ENCODE measurements at places on chromosomes 7 and 10.
A peak's percentile ranks its signal among the peaks of the same experiment; 100 is the strongest.

DNA sequence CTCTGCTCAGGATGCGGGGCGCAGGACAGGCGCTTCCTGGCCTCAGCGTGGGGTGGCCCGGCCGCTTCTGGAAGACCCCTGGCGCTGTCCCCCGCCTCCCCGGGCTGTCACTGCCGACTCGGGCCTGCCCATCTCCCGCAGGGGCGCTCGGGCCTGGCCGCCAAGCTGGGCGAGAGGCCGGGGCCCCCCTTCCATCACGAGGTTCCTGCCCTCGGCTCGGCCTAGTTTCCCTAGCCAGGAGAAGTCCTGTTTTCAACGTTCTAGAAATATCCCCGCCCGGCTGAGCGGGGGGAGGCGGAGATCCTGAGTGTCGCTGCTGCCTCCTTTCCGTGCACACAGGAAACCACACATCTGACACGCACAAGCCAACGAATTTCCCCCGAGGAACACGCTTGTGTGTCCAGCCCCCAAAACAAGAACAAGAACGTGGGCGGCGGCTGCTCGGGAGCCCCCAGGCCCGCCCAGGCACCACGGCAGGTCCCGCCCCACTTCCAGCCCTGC lies 33.7 kb downstream of the AP5Z1 start:
- no peak for DNase-seq

GRCh38 chr7:78803501-78804127 lies 649.9 kb downstream of the MAGI2 start:
- DNase-seq = no peak

- DNase-seq = no peak
Observed at GRCh38 chr10:123936426-123936825, 44.8 kb upstream of the CPXM2 start.

GRCh38 chr10:84599254-84599653 lies 270.9 kb downstream of the CCSER2 start:
- no peak for DNase-seq

GRCh38 chr10:123458933-123459332 lies 207.2 kb upstream of the GPR26 start:
- no peak for DNase-seq

DNA sequence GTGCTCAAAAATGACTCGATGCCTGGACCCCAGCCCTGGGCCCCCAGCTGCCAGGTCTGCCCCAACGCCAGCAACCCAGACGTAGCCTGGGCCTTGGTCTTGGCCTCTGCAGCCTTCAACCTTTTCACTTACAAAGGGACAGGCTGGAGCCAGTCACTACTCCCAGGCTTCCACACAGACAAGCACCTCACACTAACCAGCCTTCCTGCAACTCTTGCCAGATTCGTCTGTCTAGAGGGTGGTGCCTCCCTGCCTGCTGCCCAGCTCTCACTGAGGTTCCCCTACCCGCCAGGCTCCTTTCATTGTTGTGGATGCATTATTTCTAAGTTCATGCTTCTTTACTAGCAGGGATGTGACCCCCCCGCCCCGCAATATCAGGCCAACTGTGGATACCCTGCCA lies 56.3 kb downstream of the NUDCD3 start:
- DNase-seq = no peak

- peak; percentile 1 for DNase-seq
Observed at GRCh38 chr7:24108906-24109376, 175.0 kb upstream of the NPY start.

- DNase-seq = no peak
Observed at GRCh38 chr10:100819424-100819823, 74.0 kb downstream of the PAX2 start.

- no peak for DNase-seq
Observed at GRCh38 chr10:49242604-49243003, 54.4 kb upstream of the TMEM273 start.

DNA sequence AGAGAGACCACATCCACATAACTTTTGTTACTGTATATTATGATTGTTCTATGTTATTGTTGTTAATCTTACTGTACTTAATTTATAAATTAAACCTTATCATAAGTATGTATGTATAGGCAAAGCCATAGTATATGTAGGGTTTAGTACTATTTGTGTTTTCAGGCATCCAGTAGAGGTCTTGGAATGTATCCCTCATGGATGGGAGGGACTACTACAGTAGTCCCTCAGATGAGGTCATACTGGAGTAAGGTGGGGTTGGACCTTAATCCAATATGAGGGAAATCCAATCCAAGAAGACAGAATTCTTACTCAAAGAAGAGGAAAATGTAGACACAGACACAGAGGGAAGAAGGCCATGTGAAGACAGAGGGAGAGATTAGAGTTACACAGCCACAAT lies 34.1 kb upstream of the MALRD1 start:
- DNase-seq = no peak

- DNase-seq = no peak
Observed at GRCh38 chr10:16700331-16700730, 116.9 kb downstream of the RSU1 start.

DNA sequence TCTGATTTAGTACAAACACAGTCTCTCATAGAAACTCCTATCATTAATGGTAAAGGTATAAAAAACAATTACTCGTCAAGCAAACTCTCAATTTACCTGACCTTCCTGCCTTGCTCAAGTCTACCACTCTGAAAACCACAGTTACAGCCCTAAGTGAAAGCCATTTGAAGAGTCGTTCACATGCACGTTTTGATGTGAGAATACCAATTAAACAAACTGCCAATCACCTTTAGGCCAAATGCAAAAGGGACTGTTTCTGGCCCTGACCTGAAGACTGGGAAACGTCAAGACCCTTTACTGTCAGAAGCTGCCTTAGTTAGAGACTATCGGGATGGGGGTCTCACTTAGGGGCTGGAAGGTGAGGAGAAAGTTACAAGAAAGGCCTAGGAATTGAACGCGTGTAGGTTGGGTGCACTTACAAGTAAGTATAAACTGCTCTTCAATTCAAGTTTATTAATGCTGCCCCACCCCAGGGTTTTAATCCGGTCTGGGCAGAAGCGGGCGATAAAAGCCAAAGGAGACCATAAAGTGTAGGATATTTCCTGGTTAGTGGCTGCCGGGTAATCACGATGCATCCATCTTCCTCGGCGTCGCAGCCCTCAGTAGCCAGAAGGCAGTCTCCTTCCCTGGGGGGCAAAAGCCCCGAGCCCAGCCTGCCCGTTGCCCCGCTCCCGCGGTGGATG lies 935 bp downstream of the TM9SF3 start:
- peak; percentile 61 for DNase-seq

DNA sequence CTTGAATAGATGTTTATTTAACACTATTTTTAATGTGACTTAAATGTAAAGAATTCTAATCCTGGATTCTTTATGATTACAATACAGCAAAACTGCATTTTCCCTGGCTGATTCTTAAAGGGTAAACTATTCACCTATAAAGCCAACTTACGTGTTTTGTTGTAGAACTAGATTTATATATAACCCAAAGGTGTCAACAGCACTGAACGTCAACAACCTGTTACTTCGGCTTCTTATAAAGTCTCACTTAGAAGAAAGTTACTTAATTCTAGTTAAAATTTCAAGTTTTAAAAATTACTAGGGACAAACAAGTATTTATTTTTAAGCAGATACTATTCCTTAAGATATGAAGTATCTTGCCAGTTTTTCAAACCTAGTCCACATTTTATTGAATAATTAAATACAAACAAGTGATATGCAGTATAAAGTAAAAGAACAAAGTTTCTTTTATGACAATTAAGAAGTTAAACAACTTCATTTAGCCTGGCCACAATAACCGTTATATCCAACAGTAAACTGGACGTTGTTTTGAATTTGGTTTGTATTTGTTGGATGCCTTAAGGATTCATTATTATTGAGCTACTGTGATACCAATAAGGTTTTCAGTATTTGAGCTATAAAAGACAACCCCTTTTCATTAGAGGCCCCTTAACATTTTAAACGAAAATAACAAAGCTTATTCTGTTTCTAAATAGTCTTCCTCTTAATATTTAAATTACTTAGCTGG lies 83.1 kb downstream of the SNX10 start:
- peak; percentile 36 for DNase-seq

- no peak for DNase-seq
Observed at GRCh38 chr10:12077580-12078180, 8.9 kb downstream of the DHTKD1 start.
